ENCODE measurements at places on chromosomes 1 and 21.

GRCh38 chr1:58852731-58853485 is 69.1 kb upstream of the JUN start:
- DNase-seq: no peak

GRCh38 chr1:214927796-214928195 is 154.7 kb upstream of the KCNK2 start:
- DNase-seq: no peak

GRCh38 chr1:91121366-91121765 is 99.5 kb upstream of the ZNF644 start:
- DNase-seq: no peak

GRCh38 chr1:30172757-30173156 is 550.6 kb downstream of the MATN1 start:
- no peak for DNase-seq

DNA sequence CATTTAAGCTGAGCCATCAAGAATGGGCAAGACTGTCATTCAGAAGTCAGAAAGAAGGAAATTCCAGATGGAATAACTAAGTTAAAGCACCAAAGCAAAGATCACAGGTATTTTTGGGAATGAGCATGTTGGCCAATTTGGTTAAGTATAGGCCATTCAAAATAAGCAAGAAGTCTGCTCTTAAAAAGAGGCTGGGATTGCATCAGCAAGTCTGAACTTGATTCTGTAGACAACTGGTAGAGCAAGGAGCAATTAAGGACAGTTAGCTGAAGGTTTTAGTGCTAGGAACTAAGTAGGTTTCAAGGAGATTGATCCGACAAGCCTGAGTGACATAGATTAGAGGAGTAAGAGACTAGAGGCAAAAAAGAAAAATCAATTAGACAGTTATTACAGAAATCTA is 8.4 kb downstream of the ANKRD45 start:
- DNase-seq: no peak

DNA sequence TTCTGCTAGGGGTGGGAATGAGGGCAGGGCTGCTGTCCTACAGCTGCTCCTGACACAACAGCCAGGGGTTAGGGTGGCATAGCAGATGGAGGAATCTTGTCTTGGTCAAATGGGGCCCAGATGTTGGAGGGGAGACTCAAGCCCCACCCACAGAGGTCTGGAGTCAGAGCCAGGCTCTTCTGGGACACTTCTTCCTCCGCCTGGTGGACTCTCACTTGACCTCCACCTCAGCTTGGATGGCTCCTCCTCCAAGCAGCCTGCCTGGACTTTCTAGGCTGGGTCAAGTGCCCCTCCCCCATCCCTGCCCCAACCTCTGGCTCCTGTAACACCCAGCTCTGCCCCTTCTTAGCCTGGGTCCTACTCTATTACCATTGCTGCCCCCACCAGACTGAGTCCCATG is 35.5 kb downstream of the EPHA2 start:
- no peak for DNase-seq

DNA sequence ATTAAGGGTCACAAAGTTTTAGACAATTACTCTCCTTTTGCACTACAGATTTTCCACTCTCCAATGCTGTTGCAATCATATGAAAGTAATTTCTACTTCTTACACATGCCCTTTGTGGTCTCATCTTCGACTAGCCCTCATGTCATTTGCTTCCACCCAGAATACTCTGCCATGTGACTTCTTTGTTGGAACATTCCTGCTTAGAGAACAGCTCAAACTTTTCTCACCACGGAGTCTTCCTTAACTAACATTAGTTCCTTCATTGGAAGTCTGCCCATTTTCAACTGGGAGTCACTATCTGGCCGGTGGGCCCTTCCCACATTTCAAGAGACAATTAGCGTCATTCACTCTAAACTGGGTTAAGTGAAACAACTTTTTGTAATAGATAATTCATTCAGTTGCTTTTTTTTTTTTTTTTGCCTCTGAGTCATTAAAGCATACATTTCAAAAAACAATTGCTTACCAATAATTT is 142.6 kb upstream of the PALMD start:
- DNase-seq: no peak

DNA sequence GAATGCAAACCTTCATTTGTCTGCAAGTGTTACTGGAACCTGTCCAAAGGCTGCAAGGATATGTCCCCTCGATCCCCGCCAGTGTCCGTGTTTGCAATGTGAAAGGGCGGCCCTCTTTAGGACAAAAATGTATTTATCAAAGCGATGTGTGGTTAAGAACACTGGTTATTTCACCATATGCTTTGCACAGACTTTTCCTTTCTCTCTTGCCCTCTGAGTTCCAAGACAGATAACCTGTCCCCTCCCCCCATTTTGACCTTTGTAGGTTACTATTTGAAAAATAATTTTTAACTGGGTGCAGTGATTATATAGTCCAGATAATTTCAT is 1.8 kb downstream of the CHRM3 start:
- no peak for DNase-seq

DNA sequence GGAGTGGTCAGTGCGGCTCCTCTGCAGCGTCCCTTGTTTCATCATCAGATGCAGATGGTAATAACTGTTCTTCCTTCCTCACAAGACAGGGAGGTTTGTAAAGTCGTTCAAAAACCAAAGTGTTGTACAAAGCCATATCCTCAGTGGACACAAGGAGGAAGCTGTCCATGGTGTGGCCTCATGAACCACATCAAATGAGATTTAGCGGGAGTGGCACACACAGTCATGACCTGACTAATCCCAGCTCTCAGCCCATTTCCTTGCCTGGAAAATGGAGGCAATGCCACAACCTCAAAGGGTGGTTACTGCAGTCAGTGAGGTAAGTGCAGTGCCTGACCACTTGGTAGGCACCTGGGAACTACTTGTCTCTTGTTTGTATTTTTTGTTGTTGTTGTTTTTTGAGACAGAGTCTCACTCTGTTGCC is 13.4 kb downstream of the ENTREP3 start:
- no peak for DNase-seq

All from stimulated activated CD8-positive, alpha-beta memory T cell treated with anti-CD3 and anti-CD28 coated beads, Interleukin-7, amount 100 ng/mL, for 48 hours (primary cell).